ENCODE measurements at places on chromosomes 12 and 14.
A peak's percentile ranks its signal among the peaks of the same experiment; 100 is the strongest.

DNA sequence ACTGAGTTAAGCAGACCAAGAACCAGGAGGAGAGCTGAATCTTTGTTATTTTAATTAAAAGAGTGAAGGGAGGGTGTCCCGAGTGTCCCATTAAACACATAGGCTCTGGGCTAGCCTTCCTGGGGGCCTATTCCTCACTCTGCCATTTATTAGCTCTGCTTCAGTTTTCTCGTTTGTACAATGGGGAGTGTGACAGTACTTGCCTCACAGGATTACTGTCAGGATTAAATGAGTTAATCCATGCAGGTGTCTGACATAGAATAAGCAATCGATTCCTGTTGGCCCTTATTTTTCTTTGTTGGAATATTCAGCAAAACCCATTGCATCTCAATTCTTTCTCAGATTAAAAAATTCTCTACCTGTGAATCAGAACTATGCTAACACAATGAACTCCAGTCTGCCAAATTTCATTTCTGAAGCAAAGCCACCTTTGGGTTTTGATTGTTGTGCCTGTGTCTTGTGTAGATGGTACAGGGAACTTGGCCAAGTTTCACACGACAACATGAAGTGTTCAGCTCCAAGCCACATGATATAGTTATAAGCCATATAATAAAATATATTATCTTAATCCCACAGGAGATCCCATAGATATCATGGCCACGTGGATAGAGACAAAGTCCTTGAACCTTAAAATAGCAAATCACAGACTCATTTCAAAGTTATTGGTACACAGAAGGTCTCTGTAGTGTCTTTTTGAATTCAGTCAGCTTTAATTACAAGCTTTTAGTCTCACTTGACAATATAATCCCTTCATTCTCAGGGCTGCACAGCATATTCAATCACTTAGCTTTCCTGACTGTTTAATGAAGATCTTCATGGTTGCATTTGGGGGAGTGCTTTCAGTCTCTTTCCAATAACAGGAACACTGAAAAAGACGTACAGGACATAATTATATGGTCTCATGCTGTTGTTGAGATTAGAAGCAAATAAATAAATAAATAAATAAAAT, 34.4 kb upstream of the CRY1 start:
- DNase-seq = no peak

- DNase-seq = no peak
Observed at GRCh38 chr14:68195126-68195525, 375.5 kb downstream of the RAD51B start.

DNA sequence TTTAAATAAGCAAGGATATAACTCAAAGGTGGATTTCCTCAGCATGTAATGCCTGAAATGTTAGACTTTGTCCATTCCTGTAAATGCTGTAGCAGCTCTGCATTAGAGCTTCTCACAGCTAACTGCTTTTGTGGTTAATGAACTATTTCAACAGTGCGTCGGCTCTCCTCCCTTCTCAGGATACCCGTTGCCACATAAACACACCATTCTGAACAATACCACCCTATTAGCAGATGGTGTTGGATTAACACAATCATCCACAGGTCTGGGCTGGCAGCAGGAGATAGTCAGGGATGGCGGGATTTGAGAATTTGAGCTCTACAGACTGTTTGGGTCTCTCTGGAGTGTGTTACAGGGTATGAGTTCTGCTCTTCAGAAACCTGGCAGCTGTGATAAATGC, 33.5 kb upstream of the C12orf42 start:
- DNase-seq = no peak

DNA sequence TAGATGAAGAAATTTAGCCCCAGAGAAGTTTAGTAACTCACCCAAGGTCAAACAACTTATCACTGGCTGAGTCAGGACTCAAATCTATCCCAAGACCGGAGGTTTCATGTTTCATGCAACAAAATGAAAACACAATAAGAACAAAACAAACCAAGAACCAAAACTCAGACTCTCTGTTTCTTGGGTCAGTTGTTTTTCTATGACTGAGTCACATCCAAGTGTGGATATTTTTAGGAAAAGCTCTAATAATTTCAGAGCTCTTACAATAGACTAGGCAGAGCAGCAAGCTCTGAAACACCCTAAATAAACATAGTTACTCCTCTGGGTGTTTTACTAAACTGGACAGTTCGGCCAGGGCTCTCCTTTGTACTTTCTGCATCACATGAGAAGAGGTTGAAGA, 87.6 kb upstream of the PRB2 start:
- DNase-seq = no peak

- no peak for DNase-seq
Observed at GRCh38 chr14:30678926-30679431, 56.9 kb downstream of the SCFD1 start.

GRCh38 chr12:19857204-19857603, 417.9 kb downstream of the AEBP2 start:
- no peak for DNase-seq

DNA sequence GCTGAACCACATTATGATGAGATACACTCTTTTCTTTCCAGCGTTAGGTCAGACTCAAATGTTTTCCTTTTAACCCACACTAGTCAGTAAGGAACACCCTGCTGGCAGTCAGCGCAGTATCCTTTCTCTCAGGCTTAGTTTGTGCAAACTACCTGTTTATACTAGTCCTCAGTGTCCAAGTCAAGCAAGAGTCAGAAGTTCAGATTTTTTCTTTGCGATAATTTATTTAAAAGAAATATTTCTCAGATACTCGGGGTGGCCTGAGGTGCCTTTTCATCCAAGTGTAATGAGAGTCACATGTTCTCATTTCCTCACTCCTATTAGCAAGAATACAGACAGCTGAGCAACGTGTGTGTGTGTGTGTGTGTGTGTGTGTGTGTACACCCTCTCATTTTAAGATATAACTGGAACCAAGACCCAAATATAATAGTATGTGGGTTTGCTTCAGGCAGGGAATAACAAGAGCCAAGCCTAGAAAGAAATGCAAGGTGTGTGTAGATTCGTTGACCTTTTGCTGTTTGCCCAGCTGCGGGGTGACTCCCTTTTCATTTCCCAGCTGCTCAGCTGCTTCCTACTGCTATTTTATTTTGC, 182.7 kb downstream of the KICS2 start:
- no peak for DNase-seq

- no peak for DNase-seq
Observed at GRCh38 chr12:10612984-10613348, 443 bp downstream of the MAGOHB start.

DNA sequence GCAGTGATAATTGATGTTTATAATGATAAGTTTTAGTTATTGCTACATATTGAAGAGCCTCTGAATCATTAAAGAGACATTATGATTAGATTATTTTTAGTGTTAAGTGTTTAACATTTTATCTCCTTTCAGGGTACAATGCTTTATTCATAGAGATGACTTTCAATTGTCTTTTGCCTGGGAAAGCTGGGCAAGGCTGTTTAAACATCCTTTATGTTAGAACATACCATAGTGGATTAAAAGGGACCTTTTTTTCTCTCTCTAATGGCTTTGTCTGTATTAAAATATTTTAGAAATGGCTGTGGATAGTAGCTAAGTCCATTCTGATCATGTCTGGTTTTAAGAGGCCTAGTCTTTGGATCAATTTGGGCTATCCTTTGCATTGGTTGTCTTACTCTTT, 427.5 kb upstream of the MIS18BP1 start:
- no peak for DNase-seq

- peak; percentile 58 for DNase-seq
Observed at GRCh38 chr12:14167005-14167628, 185.7 kb upstream of the GRIN2B start.

DNA sequence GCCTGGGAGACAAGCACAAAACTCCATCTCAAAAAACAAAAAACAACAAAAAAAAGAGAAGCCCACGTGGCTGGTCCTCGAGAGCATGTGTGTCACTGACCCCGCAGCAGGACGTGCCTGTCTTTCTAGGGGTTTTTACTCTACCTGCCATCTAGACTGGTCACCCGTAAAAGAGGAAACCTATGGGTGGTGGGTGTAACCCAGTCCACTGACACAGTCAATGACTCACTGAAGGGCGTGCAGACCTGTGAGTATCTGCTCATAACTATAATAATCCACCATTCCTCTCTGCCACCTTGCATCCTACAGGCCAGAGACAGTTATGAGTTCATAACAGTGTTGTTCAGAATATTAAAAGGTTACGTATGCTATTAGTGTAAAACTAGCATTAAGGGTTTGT, 4.6 kb downstream of the GOLGA3 start:
- DNase-seq = peak; percentile 28

DNA sequence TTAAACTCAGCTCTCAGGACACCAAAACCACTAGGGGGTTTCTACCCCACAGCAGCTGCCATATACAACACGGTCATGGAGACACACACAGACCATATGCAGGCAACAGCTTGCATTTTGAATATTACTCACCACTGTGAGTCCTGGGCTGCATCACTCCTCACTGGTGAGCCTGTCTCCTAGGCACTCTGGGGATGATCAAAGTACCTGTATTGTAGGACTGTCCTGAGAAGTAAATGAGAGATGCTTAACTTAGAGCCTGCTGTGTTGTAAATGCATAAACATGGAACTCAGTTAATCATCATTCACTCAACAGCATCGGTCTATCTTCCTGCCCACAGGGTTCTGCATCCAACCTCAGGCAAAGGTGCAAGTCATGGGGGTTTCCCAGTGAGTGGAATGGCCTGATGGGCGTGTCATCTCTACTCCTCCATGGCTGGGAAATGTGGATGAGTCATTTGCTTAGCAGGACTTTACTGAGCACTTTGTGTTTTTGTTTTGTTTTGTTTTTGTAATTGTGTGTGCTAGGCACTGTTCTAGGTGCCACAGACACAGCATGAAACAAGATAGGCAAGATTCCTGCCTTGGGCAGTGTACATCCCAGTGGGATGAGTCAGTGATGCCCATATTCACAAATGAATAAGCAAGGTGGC, 1141.2 kb upstream of the TMEM132C start:
- DNase-seq = peak; percentile 97

DNA sequence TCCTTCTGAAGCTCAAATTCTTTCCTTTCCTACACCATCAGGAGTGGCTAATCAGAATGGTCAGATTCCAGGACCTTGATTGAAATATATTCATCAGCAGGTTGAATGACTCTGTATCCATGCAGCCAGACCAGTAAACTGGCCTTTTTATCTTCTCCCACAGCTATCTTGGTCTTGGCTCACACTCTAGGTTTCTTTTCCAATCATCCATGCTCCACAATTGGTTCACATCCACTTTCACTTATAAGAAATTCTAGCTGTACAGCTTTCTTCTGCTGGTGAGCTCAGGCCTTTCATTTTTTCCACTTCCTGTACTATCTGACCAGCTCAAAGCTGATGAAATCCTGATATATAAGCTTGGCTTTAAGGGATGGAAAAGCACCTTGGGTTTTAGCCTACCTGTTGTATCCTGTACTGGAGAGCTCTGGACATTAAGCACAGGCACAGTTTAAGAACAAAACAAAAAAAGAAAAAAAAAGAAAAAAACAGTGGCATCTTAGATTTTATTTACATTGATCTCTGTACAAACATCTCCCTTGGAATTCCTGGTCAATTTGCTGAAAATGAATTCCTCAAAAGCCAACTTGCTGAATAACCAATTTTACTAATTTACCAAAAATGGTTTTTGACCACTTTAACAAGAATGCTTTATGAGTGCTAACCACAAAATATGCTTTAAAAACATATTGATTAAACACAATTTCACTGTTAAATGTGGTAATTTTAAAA, 91.6 kb upstream of the PAWR start:
- no peak for DNase-seq

DNA sequence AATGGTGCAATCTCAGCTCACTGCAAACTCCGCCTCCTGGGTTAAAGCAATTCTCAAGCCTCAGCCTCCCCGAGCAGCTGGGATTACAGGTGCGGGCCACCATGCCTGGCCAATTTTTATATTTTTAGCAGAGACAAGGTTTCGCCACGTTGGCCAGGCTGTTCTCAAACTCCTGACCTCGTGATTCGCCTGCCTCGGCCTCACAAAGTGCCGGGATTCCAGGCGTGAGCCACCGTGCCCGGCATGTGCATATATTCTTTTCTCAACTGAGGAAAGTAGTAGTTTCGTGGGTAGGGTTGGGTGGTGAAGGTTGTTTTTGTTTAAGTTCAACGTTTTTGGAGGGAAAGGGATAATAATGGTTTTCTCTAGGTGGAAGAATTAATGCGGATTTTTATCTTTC, 94.2 kb upstream of the CEP83 start:
- DNase-seq = no peak

- no peak for DNase-seq
Observed at GRCh38 chr12:16492820-16493797, 112.9 kb downstream of the LMO3 start.

DNA sequence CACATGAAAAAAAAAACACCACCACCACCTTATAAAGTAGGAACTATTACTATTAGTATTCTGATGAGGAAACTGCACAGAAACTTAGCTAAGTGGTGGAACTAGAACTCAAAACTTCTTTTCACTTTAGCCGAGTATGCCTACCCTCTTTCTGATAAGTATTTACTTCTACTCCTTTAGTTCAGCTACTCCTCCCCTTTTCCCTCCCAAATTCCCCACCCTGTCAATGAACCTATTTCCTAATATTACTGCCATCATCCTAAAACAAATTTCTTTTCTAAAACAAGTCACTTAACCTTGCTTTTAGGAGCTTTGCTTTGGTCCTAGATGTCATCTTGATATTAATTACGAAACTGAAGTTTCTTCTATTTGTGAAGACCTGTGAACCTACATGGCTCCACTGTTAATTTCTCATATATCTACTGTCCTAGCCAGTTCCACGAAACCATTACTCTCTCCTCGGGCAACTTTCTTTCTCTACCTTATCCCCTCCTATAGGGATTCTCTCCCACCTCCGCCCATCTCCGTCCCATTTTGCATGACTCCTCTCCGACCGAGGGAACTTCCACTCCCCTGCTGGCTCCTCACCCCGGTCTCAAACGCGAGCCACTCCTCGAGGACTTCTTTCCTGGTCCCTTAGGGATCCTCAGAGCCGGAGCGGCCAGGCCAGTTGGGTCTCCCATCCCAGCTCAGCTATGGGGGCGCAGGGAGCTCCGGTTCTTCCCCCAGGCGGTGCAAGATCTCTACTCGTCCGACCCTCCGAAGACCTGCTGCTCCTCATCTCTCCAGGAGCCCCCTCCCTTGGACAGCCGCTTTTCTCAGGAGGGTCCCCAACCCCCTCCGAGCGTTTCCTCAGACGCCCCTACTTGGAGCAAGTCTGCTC, 1.1 kb downstream of the NUMB start:
- DNase-seq = peak; percentile 34

- DNase-seq = no peak
Observed at GRCh38 chr14:30709201-30709600, 87.1 kb downstream of the SCFD1 start.

- DNase-seq = peak; percentile 80
Observed at GRCh38 chr12:52924764-52925716, 20.2 kb upstream of the KRT8 start.

GRCh38 chr12:47718531-47718930, 6.8 kb downstream of the ENDOU start:
- DNase-seq = no peak

- DNase-seq = peak; percentile 28
Observed at GRCh38 chr14:73712540-73713180, 1.5 kb downstream of the PNMA1 start.

All from RWPE1 (cell line).